ENCODE measurements at places on chromosomes 7 and 10. TPM values are rescaled to one million over a fixed set of nuclear protein-coding genes. Genes with fewer than 3 reads are reported as not detected.

The OR2F2 gene
- total RNA-seq = not detected

The PIP gene
- not detected for total RNA-seq

The GRK5 gene
- 12.8 TPM for total RNA-seq

The ICA1 gene
- total RNA-seq = 0.62 TPM

The DNAH11 gene
- total RNA-seq = 0.02 TPM

The GNAT3 gene
- total RNA-seq = not detected

The NXPH1 gene
- total RNA-seq = not detected

The SLC16A12 gene
- not detected for total RNA-seq

The SFR1 gene
- total RNA-seq = 17.6 TPM

The PCLO gene
- total RNA-seq = not detected

The PPP1R3A gene
- not detected for total RNA-seq

The TCAF2 gene
- 31.7 TPM for total RNA-seq

The LRRD1 gene
- total RNA-seq = not detected

The STARD3NL gene
- total RNA-seq = 30.6 TPM

The ZNF467 gene
- 0.21 TPM for total RNA-seq

The HOXA4 gene
- total RNA-seq = not detected

The SFTPA1 gene
- not detected for total RNA-seq

The EIF5AL1 gene
- 2.9 TPM for total RNA-seq

The CREB5 gene
- 2.4 TPM for total RNA-seq

Measured in activated naive CD8-positive, alpha-beta T cell treated with anti-CD3 and anti-CD28 coated beads for 36 hours (primary cell).